ENCODE measurements at places on chromosomes 5 and 9.
A peak's percentile ranks its signal among the peaks of the same experiment; 100 is the strongest.

GRCh38 chr9:88092797-88093331, 45.4 kb downstream of the SPATA31C2 start:
- peak; percentile 13 for DNase-seq

GRCh38 chr9:111949919-111950318, 53.3 kb downstream of the UGCG start:
- DNase-seq, result no peak

DNA sequence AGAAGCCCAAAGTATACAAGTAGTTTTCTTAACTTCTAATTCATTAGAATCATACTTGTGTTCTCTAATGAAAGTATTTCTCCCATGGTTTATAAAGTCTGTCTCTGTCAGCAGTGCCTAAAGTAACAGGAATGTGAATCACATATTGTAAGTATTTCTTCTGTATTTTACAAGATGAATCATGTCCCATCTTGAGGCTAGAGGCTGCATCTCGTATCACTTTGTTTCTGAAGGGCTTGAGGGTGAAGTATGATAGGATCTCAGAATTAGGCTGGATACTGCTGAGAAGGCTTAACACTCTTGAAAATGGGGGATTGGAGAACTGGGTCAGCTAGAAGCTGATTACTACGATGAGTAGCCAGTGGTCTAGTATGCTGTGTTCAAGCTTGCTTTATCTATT, 242.2 kb upstream of the ACTBL2 start:
- DNase-seq, result no peak

DNA sequence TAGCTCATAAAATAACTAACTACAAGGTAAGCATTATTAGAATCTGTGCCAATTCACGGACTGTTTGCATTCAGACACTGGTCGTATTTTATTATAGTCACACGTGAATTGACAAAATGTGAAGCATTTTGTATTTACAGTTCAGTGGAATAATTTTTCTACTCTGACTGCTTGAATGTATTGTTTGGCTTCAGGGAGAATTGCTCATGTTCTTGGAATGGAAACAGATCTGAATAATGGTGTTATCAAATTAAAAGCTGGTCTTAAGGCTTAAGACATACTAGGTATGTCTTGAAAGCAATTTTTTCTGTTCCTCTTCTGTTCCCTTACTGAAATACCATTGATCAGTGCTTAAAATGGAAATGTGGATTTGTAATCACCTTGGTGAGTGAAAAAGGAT, 543.7 kb upstream of the TLE4 start:
- DNase-seq, result no peak

DNA sequence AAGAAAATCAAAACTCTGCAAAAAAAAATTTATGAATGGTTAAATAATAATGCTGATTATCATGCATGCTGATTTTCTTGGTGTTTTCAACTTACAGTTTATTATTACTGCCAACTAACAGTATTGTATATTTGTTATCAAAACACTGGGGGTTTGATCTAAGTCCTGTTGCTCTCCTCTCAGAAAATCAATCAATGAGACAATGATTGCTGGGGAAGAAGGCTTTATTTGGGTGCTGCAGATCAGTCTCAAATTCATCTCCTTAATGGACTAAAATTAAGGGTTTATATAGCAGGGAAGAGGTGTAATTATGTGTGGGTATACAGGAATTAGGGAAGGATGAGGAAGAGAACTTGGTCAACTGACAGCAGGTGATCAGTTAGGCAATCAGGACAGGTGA, 565.5 kb upstream of the CDH6 start:
- no peak for DNase-seq

DNA sequence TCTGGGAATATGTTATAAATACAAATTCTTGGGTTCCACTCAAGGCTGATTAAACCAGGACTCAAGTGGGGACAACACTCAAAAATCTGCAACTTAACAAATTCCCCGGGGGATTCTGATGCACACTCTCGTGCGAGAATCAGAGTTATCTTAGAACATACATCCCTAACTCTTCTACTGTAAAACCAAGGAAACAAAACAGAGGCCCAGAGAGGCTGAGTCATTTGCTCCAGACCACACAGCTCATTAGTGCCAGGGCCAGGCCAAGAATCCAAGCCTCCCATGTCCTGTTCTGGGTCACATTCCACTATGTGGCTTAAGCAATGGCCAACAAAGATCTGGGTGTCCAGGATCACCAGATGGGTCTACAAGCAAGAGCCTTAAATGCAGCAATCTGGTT, 166.0 kb downstream of the ADAMTS12 start:
- no peak for DNase-seq

Measured in hippocampal formation (tissue), 2 donors.